ENCODE measurements at places on chromosomes 5 and 9.

DNA sequence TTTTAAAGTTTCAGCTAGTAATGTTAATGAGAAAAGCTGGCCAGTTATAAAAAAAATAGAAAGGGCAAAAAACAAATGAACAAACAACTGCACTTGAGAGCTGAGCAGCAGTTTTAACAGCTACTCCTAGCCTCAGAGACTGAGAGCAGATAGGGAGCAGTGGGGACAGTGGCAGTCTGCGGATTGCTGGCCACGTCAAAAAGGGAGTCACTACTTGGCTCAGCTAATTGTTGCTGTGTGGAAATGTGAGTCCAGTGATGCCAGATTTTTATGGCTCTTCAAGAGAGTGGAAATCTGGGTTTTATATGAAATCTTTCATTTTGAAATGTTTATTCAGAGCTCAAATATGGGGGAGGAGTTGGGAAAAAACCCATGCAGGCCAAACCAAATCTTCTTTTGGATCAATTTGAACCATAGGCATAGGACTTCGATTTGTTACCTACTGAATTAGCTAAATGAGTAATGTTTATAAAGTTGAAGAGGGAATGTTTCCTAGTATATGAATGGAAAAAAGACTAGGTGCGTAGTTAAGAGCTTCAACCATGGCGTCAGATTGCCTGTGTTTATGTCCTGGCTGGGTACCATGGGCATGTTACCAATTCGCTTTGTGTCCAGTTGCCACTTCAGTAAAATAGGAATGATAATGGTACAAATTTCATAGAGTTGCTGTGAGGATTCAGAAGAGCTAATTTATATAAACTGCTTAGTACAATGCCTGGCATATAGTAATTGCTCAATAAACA is 102.1 kb downstream of the PAM start:
- DNase-seq, result no peak

DNA sequence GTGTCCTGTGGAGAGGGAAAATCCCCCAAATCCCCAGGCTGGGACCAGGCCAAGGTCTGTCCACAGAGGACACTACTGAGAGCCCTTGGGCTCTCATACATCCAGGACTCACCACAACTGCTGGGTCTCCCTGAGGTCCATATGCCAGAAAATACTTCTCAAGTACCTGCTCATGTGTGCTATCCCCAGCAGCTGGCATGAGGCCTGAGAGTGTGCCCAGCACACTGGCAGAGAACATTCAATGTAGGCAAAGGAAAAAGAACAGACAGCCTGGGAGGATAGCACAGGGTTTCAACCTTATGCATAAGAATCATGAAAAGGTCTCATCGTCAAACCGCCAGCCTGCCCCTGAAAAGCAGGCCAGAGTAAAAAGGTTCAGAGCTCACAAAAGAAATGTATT is 154.1 kb upstream of the TAS2R1 start:
- DNase-seq, result no peak

- no peak for DNase-seq
Measured at GRCh38 chr9:90658181-90658580, 15.6 kb upstream of the DIRAS2 start.

DNA sequence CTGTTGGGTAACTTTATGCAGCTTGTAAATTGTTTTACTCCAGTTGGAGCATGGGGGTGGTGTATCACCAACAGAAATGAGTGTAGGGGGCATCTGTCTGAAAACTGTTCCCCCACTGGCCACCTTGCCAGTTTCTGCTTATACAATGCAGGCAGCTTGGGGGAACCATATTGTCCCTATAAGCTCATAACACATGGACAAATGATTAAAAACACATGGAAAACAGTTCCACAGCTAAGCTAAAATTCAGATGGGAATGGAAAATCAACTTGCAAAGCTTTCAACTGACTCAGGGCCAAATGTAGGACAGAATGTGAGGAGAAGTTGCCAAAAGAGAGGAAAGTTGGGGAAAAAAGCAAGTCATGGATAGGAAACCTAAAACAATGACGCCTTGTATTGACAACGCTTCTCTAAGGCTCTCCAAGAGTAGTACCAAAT is 7.9 kb upstream of the CER1 start:
- peak; percentile 20 for DNase-seq

- no peak for DNase-seq
Measured at GRCh38 chr9:136762915-136763648, 1.2 kb downstream of the LCN15 start.

DNA sequence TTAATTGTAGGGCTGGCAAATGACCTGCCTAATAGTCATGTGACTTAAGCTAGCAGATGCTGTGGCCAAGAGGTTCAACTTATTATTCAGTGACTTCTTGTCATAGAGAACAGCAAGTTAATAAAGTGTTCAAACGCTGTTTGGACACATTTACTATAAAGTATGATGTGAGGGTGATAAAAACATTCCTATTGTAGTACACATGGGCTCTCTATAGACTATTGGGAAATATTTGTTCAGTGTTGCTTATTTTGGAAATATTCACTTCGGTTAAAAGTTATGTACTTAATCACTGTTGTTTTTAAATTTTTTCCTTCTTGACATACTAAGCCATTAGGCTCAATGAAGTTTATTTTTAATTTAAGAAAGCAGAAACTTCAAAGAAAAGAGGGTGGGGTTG is 345.0 kb downstream of the NNT start:
- no peak for DNase-seq

DNA sequence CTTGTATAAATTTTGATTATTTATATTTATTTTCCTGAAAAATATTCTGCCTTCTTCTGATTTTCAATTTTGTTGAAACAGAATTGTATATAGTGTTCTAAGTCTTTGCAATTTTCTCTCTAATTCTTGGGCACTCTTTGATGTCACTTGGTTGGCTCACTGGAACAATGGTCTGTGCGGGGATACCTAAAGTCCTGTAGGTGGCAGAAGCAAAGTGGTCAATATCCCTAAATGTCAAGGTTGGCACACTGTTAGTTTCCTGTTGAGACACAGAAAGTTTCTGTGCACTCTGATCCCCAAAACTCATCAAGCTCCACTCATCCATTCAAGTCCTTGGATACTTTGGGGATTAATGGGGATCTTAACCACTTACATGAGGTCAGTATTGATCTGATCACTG is 480.8 kb upstream of the CCNG1 start:
- DNase-seq, result no peak

DNA sequence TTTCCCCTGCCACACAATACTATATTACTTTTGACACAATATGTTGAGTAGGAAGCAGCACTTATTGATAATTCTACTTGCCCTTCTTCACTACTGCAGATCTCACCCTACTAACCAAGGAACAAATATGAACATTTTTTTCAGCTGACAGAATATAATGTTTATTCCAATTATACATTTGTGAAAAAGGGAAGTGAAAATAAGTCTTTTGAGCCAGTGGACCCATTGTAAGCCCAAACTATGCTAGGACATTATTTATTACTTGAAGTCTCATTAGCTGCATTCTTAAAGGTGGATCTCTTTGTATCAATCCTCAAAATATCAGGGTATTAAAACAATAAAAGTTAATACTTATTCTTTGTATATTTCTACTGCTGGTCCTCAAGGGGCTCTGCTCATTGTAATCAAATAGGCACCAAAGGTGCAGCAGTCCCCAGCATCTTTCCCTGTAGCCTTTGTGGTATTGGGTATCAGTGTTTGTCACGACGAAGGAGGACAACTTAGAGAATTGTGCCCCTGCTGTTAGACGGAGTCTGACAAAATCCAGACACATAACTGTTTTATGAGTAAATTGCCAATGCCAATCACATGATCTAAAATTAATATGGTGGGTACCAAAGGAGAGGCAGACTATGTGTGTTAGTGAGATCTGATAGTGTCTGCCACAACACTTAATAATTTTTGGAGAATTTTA is 453.5 kb upstream of the CDH9 start:
- DNase-seq, result no peak

DNA sequence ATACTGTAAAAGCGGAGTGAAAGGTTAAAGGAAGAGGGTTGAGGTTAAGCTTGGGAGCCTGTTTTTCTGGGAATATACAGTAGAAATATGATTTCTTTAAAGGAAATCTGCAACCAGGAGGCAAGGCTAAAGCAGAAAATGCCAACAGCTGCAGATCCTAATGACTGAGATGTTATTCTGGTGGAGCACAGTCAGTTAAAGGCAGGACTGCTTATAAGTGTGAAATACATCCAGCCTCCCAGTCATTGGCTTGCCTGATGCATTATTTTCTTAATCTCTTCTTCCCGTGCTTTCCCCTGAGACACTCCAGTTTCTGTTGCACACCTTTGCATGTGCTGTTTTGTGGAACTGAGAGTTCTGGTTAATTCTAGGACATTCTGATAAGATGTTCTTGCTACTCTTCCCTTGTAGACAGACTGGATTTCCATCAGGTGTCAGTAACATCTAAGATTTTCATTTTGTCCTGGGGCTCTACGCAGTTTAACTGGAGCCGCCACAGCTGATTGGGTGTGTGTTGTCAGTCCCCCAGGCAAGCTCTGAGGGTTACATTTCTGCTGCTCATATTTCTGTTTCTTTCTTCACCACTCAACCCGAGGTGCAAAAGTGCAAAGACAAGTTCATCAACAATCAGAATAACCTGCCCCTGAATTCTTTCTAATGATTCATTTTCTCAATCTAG is 44.4 kb downstream of the CAST start:
- DNase-seq, result no peak

DNA sequence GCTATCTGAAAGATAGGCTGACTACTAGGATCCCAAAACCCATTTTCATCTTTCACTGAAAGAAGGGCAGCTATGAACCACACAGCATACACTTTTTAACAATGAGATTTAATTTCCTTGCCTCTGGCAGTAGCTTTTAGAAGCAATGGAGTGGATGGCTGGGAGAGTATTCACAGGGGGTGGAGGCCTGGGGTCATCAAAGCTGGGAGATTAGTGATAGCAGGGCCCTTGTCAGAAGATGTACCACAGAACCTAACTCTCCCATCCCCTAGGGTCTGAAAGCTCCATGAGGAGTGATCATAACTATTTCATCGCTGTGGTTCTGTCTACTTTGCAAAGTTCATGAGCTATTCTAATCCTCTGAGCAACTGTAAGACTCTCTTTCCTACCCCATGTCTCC is 332.2 kb downstream of the PRELID2 start:
- DNase-seq, result no peak

DNA sequence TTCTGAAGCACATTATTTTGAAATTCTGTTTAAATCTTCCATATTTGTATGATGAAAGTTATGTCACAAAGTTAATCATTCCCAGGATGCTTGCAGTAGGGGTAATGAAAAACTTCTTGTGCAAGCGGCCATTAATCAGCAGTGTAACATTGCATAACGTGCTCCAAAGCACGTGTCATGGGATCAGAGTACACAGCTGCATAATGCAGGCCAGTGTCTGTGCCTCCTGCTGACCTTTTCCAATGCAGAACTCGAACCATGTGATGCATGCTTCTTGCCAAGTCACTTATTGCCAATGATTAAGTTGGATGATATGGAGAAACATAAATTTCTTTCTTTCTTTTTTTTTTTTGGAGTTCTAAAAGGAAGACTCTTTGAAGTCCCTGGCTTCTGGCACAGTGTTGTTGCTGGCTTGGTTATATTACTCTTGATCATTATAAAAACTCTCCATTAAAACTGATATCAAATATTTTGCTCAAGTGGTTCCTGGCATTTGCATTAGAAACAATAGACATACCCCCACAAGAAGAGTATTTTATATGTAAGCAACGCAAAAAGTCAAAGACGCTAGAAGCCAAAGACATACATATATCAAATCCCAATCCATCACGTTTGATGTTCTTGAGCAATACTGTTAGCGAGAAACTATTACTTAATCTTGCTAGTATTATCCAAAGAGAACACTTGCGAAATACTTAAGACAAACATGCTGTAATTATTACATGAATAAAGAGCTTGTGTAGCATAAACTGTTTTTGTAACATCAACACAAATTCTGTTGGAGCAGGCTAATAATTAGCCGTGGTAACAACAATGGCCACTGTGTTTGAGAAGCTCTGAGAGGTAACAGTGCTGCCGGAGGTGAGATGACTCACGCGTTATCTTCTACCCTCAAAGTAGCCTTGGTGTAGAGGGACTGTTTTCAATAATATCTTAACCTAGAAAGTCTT is 164.2 kb downstream of the AUH start:
- peak; percentile 97 for DNase-seq

DNA sequence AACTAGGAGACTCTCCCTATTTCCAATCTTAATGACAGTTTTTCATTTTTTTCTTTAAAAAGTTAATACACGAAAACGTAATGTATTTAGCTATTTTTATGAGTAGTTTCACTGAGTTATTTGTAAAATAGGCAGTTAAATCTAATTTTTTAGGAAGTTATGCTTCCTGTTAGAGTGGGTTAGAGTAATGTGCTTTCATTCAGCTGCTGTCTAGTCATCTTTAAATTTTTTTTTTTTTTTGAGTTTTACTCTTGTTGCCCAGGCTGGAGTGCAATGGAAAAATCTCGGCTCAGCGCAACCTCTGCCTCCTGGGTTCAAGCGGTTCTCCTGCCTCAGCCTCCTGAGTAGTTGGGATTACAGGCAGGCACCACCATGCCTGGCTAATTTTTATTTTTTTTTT is 34.0 kb downstream of the CDC42SE2 start:
- no peak for DNase-seq

- DNase-seq, result no peak
Measured at GRCh38 chr5:100780376-100780870, 122.7 kb downstream of the ST8SIA4 start.

GRCh38 chr5:343461-344401 is 22.2 kb downstream of the AHRR start:
- peak; percentile 47 for DNase-seq

DNA sequence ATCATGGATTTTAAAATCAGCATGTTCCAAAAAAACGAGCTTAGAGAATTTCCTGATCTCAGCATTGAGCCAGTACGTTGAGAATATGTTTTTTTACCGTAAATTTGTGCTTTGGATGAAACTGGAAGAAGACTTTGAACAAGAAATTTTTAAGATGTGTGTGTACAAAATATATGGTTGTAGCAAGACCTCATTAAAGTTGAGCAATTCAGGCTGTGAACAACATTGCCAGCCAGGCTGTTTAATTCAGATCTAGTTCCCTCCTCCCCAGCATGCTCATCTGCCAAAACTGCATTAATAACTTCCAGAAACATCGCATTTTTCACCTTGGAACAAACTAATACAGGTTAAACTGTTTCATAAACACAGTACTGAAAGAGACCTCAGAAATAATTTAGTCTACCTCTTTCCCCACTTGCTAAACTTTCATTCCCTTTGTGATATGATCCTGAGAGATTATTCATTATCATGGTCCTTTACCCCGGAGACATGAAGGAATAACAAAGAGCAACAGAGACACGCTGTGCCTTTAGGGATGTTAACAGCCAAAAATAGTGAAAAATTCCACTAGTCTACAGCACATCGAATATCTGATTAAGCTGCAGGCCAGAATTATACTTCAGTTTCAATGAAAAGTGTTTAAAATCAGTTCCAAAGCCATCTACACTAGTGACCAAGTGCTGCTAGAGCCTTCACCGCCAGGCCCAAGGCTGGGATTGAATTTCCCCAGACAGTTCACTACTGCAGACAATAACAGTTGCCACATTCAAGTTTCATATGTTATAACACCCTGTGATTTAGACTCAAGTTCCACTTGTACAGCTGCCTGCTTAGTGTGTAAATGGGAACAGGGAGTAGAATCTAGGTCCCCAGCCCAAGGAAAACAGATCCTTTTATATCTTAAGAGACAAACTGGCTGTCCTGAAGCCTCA is 89.6 kb downstream of the EFNA5 start:
- DNase-seq, result no peak

- no peak for DNase-seq
Measured at GRCh38 chr5:67644221-67644920, 447.8 kb upstream of the CD180 start.

GRCh38 chr5:115257981-115258380 is 4.7 kb downstream of the PGGT1B start:
- peak; percentile 10 for DNase-seq

All from fibroblast of skin of left biceps (primary cell).